Dorsolateral prefrontal cortex (tissue), 122 donors: ENCODE measurements at places on chromosomes 7 and 10. TPM values are rescaled to one million over a fixed set of nuclear protein-coding genes. Genes with fewer than 3 reads are reported as not detected.

The TDRD1 gene
- 1.1 TPM for total RNA-seq

The LIPF gene
- not detected for total RNA-seq

The TMEM229A gene
- 7.4 TPM for total RNA-seq

The TMEM213 gene
- not detected for total RNA-seq

The MKX gene
- 10.7 TPM for total RNA-seq

The CPA2 gene
- not detected for total RNA-seq

The AKAP9 gene
- total RNA-seq = 89.0 TPM

The SFXN2 gene
- 3.8 TPM for total RNA-seq

The ANXA8 gene
- total RNA-seq = not detected

The CCDC7 gene
- total RNA-seq = 74.2 TPM

The SEM1 gene
- 44.4 TPM for total RNA-seq

The OR2A7 gene
- total RNA-seq = 0.63 TPM

The PAX4 gene
- total RNA-seq = not detected

The FGL2 gene
- total RNA-seq = 14.3 TPM

The AKR1C8 gene
- not detected for total RNA-seq
